ENCODE measurements at places on chromosomes 6 and 20.

DNA sequence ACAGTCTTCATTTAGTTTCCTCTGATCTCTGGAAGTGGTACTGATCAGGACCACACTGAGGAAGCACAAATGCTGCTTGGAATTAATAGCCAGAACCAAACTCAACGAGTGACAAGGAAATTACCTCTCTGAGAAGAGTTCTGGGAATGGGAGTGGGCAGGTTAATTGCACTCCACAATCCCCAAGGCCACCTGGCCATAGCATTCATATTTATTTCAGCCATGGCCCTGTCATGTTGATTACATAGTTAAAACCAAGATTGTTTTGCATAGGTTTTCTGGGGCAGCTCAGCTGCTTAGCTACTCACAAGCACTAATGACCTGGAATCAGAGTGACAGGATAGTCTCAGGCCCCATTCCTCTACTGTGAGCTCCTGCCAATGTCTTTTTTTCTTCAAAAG, 230.2 kb upstream of the RIMS1 start:
- DNase-seq = no peak

DNA sequence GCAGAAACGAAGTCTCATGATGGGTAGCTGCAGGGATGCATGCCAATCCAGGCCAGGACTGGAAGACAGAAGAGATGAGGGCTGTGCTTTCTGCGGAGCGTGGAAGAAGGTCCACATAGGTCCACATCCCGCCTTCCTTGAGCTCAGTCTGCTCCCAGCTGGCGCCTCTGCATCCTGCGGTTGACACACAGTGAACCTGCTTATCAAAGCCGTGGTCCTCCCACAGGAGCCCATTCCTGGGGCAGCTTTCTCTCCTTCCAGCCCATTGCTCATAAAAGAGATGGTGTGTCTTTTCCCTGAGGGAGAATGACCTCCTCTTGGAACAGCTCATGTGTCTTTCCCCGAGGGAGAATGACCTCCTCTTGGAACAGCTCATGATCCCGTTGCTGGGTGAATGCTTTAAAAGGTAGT, 225.4 kb downstream of the CDH4 start:
- no peak for DNase-seq

DNA sequence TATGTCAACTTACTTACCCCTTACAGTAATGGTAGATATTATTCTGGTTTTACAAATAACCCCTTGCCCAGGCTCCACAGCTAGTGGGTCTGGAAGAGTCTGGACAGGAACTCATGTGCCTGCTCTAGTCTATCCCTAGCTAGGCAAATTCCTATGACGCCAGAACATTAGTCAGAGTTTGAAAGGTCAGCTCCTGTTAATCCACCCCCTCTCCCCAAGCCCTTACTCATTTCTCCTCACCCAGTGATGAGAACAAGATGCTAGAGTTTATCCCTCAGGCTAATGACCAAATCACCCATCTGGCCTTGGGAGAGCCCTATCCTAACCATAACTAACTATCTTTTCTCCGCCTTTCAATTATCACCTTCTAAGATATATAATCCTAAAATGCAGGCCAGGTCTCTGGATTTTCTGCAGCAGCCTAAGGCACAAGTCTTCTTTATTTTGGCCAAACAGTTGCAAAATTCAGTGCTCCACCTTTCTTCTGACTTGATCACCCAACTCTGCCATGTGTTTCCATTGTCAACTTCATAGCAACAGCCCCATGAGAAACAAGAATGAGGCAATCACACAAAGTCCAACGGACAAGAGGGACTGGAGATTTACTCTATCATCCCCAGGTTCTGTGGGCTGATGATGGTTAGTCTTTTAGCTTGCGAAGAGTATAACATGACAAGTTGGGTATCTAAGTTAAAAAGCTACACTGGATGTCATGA, 113.3 kb downstream of the TASP1 start:
- no peak for DNase-seq

DNA sequence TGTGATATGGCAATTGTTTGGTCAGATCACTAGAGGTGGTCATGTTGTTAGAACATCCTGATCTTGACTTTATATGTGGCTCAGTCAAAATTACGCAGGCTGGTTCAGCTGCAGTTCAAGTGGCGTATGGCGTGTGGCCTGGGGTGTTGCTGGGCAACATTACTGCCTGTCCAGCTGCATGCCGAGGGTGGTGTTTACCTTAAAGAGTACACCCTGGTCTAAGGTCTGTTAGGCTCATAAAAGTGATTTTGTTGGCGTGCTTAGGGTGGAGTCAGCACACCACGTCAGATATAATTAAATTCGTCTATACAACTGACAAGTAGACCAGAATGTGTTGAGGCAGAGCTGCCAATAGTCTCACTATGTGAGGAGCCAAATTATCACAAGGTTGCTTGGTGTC, 55.6 kb upstream of the NEDD9 start:
- no peak for DNase-seq

DNA sequence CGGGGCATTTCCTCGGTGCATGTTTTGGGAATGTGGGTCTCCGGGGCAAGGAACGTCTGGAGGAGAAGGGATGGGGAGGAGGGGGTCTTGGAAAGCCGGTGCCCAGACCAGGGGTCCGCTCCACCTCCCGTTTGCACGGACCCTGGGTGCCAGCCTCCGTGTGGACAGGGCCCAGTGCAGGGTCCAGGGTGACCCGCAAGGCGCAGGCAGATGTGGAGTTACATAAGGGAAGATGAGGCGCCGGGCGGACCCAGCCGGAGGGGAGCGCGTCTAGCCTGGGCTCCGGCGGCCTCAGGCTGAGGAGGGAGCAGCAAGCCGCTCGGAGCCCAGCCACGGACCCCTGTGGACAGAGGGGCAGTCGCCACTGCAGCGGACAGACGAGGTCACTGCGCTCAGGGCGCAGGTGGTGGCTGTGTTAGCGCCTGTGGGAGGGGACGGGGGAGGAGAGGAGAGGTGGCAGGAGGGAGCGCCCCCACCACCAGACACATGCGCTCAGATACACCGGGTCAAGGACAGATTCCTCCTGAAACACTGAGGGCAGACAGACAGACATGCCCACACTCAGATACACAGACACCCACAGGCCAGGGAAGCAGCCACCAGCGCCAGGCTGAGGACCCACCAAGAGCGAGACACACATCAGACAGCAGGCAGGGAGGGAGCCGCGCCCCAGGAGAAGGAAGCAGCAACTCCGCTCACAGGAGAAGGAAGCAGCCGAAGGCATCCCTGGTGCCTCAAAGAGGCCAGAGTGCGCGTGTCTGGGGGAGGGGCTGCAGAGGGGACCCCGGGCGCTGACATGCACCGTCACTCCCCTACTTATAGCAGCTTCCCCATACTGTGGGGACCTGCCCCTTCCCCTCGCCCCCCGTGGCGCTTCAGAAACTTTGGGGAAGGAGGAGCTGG, 839 bp upstream of the HRH3 start:
- no peak for DNase-seq

DNA sequence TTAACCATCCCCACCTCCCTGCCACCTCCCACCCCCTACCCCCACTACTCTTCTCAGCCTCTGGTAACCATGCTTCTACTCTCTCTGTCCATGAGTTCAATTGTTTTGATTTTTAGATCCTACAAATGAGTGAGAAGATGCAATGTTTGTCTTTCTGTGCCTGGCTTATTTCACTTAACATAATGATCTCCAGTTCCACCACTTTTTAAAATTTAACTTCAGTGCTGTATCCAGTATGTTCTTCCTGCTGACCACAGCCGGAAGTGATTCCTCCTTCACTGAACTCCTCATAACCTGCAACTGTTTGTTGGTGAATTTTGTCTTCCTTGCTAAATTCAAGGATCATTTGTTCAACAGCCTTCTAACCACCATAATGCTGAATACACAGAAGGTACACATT, 3.9 kb downstream of the MAP7 start:
- DNase-seq = no peak

DNA sequence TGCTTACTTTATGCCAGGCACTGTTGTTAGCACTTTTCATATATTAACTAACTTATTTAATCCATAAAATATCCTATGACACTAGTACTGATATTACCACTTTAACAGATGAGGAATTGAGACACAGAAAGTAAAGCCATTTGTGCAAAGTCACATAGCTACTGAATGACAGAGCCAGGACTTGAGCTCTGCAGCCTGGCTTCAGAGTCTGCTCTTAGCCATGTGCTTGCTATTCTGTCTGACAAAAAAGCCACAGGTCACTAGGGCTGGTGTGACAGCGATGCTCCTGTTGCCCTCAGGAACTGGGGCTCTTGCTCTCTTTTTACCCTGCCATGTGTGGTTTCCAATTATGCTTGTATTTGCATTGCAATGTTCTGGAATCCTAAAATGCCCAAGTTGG, 44.7 kb upstream of the RNF8 start:
- DNase-seq = no peak

DNA sequence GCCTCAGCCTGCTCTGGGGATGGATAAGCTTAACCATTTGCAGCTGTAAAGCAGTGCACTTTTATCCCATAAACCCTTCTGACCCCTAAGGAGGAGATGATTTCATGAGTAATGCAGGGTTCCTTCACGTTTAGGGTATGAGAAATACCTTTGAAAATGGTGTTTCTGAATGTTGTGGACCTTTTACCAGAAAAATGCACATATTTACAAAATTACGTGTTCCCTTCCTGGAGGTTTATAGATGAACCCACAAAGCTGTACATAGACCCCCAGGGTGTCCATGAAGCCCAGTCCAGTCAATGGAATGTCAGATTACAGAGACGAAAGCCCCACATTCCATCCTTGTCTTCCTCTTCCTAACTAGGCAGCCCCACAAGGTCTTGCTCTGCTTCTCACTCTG, 78.6 kb upstream of the INSM1 start:
- no peak for DNase-seq

GRCh38 chr6:159720708-159721107, 6.6 kb upstream of the WTAP start:
- peak; percentile 62 for DNase-seq

- DNase-seq = no peak
Measured at GRCh38 chr20:1489764-1490436, 1.3 kb downstream of the SIRPB2 start.

Measured in naive thymus-derived CD8-positive, alpha-beta T cell (primary cell).